ENCODE measurements at places on chromosomes 5 and 9. TPM values are rescaled to one million over a fixed set of nuclear protein-coding genes. Genes with fewer than 3 reads are reported as not detected.

- DNase-seq, result peak; percentile 49
Measured at GRCh38 chr9:12702160-12702758, 9.1 kb downstream of the TYRP1 start.

GRCh38 chr9:72622186-72622585, 100.8 kb downstream of the TMC1 start:
- DNase-seq, result no peak

GRCh38 chr5:37576552-37576951, 197.4 kb downstream of the WDR70 start:
- no peak for DNase-seq

Gene ENTPD8
- polyA plus RNA-seq, result 0.46 TPM

GRCh38 chr9:21674894-21675293, 127.5 kb upstream of the MTAP start:
- no peak for DNase-seq

Gene CARD9
- 0.82 TPM for polyA plus RNA-seq

Gene PCDHGB7
- polyA plus RNA-seq, result 7.0 TPM

Gene OR1J2
- not detected for polyA plus RNA-seq

- no peak for DNase-seq
Measured at GRCh38 chr9:77879437-77879943, 152.1 kb downstream of the GNAQ start.

GRCh38 chr5:16542236-16542635, 74.6 kb downstream of the RETREG1 start:
- DNase-seq, result no peak

DNA sequence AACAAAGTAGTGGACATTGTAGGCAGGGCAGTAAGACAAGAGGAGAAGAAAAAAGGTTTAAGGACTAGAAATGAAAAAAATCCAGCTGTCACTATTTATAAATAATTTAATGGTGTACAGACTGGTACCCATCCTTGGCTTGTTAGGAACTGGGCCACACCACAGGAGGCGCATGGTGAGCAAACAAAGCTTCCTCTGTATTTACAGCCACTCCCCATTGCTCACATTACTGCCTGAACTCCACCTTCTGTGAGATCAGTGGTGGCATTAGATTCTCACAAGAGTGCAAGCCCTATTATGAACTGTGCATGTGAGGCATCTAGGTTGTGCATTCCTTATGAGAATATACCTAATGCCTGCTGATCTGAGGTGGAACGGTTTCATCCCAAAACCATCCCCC, 62.6 kb upstream of the DMAC1 start:
- no peak for DNase-seq

- DNase-seq, result no peak
Measured at GRCh38 chr9:132409828-132410528, at the start of gene CFAP77. Gene CFAP77, plus strand, starts transcription at chr9:132410211. Its CDS starts 61 bp downstream, at chr9:132410272.

DNA sequence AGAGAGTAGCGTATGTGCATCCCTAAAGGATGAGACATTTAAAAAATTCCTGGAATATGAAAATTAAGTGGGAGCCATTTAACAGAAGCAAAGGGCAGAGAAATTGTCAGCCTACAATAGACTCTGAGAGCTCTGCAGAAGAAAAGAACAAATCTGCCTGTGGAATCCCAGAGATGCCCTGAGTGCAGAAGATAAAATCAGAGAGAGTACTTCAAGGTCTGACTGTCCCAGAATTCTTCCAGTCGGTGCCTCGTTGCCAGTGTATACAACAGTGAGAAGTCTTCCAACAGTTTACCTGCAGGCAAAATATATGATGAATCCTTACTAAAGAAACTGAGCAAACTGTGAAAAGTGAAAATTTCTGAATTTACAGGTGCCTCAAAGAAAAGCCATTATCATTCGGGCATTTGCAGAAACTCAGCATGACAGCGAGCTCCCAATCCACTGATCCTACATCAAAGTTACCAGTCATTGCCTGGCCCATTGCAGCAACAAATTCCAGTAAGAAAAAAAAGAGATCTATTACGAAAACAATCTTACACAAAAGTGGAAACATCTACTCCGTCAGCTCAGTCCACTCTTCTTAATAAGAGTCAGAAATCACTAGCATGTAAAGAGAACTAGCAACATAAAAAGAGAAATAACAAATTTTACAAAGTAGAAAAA, 92.8 kb upstream of the VCAN start:
- DNase-seq, result no peak

- no peak for DNase-seq
Measured at GRCh38 chr5:5487585-5488360, 65.3 kb downstream of the ICE1 start.

DNA sequence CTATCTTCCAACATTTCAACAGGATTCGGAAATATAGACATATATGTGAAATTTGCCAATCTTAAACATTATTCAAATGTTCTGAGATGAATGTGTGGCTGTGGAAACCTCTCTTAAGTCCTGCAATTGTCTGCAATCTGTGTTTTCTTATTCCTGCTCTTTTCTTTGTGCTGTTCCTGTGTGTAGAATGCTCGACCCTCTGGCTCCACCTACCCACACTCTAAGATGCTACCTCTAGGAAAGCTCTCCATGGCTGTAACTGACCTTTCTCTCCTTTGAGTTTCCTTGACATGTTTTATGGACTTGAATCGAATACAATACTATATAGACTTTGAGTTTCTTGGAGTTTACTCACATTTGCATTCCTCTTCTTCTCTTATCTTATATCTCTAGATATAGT, 120.6 kb upstream of the ASTN2 start:
- no peak for DNase-seq

GRCh38 chr5:72040513-72040912, 66.8 kb upstream of the MAP1B start:
- DNase-seq, result no peak

GRCh38 chr5:151483176-151483575, 35.8 kb downstream of the SLC36A1 start:
- no peak for DNase-seq

Gene KIAA0825
- polyA plus RNA-seq, result 2.2 TPM

DNA sequence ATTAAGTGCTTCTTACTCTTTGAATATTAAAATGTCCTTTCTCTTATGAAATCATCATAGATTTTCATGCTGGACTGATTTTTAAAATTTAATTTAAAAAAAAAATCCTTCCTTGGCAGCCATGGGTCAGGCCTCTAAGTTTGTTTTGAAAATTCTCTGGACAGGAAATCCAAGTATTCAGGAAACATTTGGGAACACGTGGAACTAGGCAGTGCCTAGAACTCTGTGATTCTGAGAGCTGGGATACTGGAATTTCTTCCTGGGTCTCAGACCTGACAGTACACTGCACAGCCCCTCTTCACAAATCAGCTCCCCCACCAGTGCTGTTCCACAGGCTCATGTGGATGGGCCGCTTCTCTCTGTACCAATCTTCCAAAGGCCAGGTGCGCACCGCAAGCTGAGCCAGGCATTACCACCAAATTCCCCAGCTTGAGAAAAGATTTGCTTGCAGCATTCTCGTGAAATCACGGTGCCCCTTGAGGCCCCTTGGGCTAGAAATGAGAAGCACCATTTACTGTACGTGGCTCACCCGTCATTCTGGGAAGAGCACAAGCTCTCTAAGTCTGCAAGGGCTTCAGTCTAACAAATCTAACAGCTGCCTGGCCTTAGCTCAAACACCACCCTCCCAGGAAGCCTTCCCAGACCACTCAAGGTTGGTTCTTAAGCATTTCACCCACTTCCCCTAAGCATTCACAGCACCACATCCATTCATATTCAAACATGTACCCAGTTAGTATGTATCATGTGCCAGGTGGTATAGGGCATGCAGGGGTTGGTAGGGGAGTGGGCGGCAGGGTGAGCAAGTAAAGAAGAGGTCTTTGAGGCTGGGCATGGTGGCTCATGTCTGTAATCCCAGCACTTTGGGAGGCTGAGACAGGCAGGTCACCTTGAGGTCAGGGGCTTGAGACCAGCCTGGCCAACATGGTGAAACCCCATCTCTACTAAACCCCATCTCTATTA, 26.5 kb downstream of the B4GALT1 start:
- DNase-seq, result no peak

DNA sequence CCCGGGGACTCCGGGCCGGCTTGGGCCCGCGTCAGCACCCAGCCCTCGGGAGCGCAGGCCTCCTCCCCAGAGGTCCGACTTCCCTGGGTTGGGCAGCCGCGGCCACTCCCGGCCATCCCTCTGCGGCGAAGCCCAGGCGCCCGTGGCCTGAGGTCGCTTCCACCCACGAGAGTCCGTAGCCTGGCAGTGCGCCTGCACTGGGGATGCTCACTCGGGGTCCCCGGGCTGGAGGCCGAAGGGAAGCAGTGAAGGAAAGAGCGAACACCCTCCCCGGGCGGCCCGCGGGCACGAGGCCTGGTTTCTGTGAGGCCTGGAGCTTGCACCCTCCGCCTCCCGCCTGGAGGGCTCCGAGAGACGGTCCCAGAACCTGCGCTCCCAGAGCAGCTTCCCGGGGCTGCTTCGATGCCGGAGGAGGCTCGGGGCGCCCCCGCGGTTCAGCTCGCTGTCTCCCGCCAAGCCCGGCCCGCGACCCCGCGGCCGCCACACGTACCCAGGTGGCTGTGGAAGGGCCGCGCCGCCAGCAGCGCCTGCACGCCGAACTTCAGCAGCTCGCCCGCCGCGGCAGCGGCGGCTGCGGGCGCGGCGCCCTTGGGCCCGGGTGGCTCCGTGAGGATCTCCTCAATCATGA, 607 bp downstream of the BARX1 start:
- DNase-seq, result no peak

GRCh38 chr9:98339987-98340800, 84.7 kb upstream of the TBC1D2 start:
- no peak for DNase-seq

- no peak for DNase-seq
Measured at GRCh38 chr9:32776201-32776600, 7.1 kb upstream of the TMEM215 start.

DNA sequence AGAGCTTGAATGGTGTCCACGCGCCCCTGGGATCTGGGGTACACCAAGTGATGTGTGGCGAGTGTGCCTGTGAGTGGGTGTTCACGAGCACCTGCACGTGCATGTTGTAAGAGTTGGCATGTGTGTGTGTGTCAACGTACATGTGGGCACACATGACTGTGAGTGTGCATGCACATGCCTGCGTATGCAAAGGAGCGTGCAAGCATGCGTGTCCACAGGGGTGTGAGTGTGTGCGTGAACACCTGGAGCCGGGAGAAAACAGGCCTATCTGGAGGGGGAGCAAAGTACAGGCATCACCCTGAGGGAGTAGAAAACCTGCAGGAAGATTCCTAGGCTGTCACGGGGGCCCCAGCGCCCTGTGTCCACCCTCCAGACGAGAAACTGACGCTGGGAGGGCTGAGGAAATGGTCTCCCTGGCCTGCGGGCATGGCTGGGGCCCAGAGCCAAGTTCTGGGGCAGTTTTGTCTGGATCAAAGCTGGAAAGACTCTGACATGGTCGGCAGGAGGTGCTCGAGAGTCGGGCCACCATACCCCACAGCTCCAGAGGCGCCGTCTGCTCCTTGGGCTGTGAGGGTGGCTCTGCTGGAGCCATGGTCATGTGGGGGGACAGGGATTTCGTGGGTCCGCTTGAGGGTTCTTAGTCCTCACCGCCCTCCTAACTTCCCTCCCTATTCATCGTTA, 31.8 kb downstream of the PTGES start:
- DNase-seq, result no peak

Data from forelimb muscle (tissue), 1 donor.